Right renal cortex interstitium (tissue), 3 donors: ENCODE measurements at places on chromosomes 5 and 9. TPM values are rescaled to one million over a fixed set of nuclear protein-coding genes. Genes with fewer than 3 reads are reported as not detected.

Gene CBY3
- polyA plus RNA-seq = 0.33 TPM

Gene TNC
- polyA plus RNA-seq = 421 TPM

Gene VLDLR
- polyA plus RNA-seq = 27.0 TPM

Gene PLCXD3
- 0.49 TPM for polyA plus RNA-seq

Gene DBN1
- polyA plus RNA-seq = 171 TPM

Gene LIFR
- polyA plus RNA-seq = 69.2 TPM

Gene NTRK2
- 132 TPM for polyA plus RNA-seq

Gene BAAT
- polyA plus RNA-seq = 0.44 TPM

Gene IL3
- polyA plus RNA-seq = not detected

Gene PCDH12
- polyA plus RNA-seq = 16.1 TPM

Gene FOXD4L6
- polyA plus RNA-seq = not detected

Gene POU5F2
- polyA plus RNA-seq = 0.01 TPM

Gene ZNF462
- 22.0 TPM for polyA plus RNA-seq

Gene ITGA2
- 25.8 TPM for polyA plus RNA-seq

Gene CEP78
- 30.6 TPM for polyA plus RNA-seq

Gene DNAH5
- polyA plus RNA-seq = 2.5 TPM

- no peak for DNase-seq
These were observed 41.6 kb upstream of the LCP2 start for GRCh38 chr5:170338933-170339779.

DNA sequence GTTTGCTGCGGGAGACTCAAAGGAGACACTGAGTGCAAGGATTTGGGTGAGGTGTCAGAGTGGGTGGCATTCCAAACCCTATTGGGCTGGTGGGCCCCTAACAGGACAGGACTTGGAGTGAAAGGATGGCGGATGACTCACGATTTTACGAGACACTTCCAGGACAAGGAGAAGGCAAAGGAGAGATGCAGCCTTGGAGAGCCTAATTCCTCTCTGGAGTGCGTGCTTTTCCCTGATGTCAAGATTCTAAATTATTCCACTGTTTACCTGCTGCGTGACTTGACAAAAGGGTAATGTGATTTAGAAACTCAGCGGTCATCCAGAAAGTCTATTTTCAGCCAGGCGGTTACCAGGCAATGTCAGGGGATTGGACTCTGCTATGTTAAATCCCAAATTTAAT lies 41.6 kb upstream of the CD180 start:
- no peak for DNase-seq

- DNase-seq = no peak
These were observed 28.3 kb upstream of the TTLL11 start for GRCh38 chr9:122121391-122121790.

DNA sequence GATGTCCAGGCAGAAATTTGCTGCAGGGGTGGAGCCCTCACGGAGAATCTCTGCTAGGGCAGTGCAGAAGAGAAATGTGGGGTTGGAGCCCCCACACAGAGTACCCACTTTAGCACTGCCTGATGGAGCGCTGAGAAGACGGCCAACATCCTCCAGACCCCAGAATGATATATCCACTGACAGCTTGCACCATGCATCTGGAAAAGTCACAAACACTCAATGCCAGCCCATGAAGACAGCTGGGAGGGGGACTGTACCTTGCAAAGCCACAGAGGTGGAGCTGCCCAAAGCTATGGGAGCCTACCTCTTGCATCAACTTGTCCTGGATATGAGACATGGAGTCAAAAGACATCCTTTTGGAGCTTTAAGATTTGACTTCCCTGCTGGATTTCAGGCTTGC lies 426.3 kb upstream of the FAM174A start:
- DNase-seq = no peak

GRCh38 chr9:33043671-33044070 lies 18.6 kb downstream of the DNAJA1 start:
- no peak for DNase-seq

GRCh38 chr9:123710299-123710698 lies 219.6 kb downstream of the DENND1A start:
- no peak for DNase-seq

DNA sequence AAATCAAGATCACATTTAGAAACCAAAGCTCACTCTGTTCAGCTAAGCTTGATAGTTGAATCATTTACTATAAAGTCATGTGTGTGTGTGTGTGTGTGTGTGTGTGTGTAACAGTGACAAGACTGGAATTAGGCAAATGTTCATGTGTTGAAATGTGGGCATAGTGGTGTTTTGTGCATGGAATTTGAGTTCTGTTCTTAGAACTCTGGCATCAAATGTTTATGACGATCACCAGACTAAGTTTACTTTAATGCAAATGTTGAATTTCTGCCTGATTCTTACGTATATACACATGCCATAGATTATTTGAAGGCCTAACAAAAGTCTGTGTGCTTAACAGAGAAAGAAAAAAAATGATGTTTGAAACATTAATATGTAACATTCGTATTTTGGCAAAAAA lies 72.8 kb upstream of the COL5A1 start:
- no peak for DNase-seq

- DNase-seq = no peak
These were observed 11.1 kb upstream of the NKX2-5 start for GRCh38 chr5:173246135-173246495.

DNA sequence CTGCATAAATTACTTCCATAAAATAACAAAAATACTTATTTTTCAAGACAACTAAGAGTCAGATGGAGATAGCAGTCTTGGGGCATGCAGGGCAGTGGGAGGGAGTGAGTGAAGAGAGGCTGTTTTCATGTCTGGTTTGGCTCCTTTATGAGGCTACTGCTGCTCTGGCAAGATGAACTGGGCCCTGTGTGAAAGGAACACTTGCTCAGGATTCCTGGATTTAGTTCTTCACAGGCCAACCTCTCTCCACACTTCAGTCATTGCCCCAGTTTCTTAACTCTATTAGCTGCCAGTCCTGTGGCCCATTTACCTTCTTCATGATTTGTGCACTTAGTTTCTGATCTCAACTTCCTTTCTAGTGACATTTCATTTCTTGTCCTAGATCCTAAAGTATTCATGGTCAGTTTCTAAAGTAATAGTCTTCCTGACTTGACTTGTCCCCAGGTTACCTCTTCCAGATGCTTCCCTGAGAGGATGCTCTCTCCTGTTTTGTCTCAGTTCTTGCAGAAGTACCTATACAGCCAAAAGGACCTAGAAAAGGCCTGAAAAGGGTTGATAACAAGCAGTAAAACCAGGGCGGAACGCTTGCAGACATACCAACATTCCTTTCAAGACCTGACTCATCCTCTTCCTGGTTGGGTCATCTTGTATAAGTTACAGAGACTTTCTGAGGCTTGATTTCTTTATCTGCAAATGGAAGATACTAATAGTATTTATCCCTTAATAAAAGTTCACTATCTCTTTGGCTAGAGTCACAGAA lies 77.0 kb upstream of the ZFAND5 start:
- no peak for DNase-seq

DNA sequence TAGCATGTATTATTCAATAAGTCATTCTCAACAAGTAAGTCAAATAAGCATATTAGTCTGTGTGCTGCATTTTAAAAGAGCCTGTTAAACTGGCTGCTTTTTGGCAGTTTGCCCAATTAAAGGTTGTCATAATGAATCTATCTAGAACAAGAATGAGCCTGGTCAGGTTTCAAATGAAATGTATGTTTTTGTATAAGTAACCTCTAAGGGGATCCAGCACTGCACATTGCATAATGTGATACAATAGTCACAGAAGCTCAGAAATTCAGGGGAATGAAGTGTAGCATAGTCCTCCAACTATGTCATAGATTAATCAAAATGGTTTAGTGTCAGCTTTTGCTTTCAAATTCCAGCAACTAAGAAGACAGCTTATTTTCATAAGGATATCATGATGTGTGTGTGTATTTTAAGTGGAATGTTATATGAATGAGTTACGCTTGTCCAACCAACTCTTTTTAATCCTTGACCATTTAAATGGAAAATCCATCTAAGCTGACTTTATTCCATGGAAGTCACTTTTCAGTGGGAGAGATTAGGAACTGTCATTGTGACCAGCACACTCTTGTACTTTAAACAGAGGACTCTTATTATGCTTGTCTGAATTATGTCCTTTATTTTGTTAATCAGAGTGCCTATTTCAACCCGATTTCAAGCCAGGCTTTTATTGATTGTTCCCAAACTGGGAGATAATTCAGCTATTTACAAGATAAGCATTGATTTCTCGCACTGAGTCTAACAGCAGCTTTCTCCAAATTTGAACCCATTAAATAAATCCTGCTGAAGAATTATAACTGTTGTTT lies 283.9 kb upstream of the ADAMTSL1 start:
- DNase-seq = no peak

GRCh38 chr5:147037515-147038205 lies 159.1 kb upstream of the PPP2R2B start:
- DNase-seq = no peak

- no peak for DNase-seq
These were observed 179.6 kb downstream of the MLLT3 start for GRCh38 chr9:20442461-20443319.

DNA sequence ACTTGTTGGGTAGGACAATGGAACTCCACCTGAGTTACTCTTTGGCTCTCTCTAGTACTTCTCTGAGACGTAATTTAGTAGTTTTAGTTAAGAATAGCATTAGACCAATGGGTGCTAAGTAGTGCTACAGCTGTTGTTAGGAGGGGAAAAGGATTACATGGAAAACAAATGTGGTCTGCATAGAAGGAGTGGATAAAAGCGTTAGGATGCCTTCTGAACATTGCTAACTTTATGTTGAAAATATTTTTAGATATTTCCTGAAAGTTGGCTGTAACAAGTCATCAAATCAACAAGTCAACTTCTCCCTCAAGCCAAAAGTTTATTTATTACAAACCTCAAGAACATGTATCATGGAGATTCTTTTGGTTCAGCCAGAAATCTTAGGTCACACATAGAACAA lies 409.5 kb upstream of the MEF2C start:
- DNase-seq = no peak

DNA sequence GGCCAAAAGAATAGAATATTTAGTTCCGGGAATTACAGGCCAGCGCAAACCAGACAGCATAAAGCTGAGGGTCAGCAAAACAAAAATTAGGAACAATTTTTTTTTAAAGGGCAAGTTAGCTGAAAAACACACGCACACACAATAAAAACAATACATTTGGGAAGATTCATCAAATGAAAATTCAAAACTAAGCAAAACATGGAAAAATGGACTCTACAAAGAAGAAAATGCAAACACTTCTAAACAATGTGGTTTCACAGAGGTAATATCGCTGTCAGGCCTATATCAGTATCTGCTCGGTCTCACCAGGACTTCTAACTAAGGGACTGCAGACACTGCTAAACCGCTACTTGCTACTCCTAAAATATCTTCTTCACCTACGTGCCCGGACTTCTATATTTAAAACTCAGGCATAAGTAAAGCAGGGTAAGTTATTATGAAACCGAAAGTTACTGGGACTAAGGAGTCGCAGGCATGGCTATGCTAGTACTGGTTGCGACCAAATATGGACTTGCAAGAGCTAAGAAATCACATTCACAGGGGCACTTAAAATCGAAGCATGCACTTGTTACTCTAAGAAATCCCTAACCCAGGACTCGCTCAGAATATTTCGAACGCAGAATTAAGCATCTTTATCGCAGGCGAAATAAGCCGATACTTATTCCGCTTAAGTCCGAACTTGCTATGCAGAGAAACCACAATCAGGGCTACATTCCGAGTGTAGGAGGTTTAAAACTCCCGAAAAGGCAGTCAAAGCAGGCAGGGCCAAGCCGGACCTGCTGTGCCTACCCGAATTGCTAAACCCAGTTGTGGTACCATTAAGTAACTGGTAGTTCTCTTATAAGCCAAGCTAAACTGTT lies 2.3 kb downstream of the ANXA2R start:
- no peak for DNase-seq

DNA sequence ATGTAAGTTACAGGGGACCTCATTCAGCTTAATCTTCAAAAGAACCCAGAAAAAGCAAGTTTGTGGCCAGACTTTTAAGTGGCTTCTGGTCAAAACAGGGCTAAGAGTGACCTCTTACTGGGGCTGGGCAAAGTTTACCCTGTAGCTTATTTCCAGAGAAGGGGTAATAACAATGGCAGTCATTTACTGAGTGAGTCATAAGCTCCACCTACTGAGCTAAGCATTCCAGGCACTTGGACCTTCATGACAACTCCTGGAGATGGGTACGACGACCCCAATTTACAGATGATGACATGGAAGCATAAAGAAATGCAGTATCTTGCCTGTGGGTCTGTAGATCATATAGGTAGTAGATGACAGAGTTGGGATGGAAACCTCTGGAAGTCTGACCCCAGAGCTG lies 4.7 kb upstream of the GPR151 start:
- no peak for DNase-seq

DNA sequence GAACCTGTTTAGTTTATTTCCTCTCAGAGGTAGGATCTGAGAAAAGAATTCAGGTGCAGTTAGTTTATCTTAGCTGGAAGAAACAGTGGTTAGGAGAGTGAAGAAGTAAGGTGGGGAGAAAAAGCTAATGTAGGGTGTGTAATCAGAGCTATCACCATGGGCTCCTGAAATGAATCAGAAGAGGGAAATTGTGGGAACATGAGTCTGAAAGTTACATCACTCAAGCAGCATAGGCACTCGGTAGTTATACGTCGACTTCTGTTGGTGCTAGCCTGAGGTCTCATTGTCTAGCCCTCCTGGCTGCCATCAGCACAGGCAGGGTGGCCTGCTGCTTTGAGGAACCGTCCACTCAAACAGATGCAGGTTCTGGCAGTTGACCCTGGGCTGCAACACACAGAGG lies 56.7 kb upstream of the NPR3 start:
- no peak for DNase-seq

GRCh38 chr5:40409601-40410000 lies 270.1 kb upstream of the PTGER4 start:
- DNase-seq = no peak

DNA sequence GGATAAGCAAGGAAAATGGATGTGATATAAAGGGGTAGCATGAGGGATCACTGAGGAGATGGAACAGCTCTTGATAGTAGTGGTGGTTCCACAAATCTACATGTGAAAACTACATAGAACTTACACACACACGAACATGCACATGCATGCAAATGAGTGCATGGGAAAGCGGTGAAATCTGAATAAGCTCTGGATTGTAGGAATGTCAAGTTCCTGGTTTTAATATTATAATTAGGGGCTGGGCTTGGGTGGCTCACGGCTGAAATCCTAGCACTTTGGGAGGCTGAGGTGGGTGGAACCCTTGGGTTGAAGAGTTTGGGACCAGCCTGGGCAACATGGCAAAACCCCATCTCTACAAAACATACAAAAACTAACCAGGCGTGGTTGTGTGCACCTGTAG lies 13.1 kb upstream of the PDCL start:
- no peak for DNase-seq

DNA sequence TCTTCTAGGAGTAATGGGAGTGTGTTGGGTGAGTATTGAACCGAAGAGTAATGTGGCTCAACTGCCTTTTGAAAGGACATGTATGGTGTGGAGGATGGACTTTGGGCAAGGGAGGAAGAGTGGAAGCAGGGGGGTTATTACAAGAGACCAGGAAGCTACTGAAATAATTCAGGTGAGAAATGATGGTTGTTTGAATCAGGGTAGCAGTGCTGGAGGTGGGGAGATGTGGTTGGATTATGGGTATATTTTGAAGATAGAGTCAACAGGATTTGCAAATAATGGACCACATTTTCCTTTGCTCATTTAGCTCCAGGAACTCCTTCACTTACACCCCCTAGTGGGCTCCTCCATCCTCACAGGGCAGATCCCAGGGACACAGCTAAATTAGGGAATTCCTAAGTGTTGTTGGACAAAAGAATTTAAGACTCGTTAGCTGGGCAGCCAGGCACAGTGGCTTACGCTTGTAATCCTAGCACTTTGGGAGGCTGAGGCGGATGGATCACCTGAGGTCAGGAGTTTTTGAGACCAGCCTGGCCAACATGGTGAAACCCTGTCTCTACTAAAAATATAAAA lies 1.2 kb upstream of the SLC4A9 start:
- no peak for DNase-seq

- no peak for DNase-seq
These were observed 147.1 kb downstream of the ERCC6L2 start for GRCh38 chr9:96022445-96023051.
